Cortex of kidney (tissue), 1 donor: ENCODE measurements at places on chromosomes 12 and 14.

DNA sequence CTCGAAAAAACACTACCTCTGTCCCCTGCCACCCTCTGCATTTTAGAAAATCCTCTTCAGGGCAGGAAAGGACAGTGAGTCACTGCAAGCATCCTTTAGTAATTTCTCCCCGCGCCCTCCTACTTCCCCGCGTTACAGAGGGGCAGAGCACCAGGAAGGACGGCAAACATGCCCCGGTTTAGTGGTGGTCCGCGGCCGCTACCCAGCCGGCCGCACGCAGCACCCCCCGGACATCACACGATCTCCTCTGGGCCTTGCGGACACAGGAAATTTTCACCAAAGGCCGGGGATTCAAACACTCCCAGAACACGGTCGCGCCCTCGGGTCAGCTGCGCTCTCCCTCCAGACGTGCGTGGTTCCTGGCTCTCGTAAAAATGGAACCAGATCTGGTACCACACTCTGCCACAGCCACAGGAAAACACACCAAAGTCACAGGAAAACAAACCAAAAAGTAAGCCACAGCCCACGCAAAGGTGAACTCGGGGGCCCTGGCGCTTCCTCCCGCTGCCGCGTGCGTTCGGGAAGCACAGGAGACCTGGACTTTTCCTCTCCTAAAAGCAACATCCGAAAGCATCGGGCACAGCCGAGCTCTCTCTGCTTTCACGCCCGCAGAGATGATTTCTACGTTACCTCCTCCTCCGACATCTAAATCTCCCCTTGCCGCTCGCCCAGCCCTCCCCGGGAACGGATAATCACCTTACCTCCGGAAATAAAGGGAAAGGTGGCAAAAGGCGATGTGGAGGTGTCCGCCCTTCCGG lies 839 bp downstream of the SLC38A1 start:
- no peak for DNase-seq

DNA sequence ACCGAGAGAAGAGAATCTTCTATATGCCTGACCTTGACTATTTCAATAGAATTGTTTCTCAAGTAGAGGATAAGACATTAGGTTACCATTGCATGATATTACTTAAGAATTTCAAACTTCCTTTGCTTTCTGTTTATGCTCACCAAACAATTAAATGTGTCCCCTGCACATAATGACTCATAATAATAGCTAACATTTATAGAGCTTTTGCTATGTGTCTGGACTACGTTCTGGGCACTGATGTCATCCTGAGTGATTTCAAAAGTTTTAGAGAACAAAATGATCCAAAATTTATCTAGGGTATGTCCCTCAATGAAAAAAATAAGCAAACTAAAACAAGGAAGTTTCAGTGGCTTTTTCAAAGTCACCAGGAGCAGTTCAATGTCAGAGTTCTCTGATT lies 38.8 kb downstream of the SLC15A5 start:
- DNase-seq: no peak

DNA sequence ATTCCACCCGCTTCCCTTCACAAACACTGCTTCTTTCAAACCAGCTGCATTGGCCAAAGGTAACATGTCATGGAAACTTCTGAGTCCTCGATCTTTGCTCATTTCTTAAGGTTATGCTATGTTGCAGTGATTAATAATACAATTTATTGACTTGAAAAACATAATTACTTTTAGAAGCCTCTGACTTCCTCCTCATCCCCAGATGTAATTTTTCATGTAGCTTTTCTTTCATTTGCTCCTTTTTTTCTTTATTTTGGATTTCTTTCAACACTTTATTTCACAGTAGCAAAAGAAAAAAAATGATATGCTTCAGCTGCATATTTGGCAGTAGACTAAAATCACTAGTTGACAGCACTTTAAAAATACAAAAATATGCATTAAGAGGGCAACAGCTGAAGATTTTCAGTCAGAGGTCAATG lies 116.2 kb downstream of the LRRIQ1 start:
- no peak for DNase-seq

DNA sequence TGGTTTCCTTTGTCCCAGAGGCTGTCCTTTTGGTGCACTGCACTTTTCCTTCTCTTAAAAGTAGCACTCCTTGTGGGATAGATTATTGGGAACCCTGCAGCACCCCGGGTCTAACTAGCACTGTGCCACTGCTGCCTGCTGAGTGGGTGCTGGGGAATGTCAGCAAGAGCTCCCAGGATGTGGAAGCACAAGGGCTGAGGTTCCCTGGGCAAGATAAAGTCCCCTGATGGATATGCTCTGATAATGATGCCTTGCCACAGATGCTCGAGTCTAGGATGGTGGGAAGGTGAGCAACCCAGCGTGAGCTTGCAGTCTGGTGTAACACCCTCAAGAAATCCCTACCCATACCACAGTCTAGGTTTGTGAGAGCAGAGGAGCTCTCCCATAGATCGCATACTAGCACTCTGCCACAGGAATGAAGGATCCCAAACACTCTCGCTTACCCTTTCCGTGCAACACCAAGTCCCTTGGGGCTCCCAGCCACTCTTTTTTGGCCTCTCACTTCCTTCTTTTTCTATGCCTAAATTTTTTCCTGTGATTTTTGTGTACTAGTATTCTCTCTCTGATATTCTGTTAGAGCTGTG lies 32.6 kb downstream of the USP15 start:
- DNase-seq: no peak

- DNase-seq: no peak
Measured at GRCh38 chr14:61335671-61336275, 14.4 kb downstream of the PRKCH start.

GRCh38 chr14:105126981-105127329 lies 41.6 kb downstream of the JAG2 start:
- DNase-seq: no peak

- no peak for DNase-seq
Measured at GRCh38 chr14:85917716-85918115, 387.8 kb downstream of the FLRT2 start.

DNA sequence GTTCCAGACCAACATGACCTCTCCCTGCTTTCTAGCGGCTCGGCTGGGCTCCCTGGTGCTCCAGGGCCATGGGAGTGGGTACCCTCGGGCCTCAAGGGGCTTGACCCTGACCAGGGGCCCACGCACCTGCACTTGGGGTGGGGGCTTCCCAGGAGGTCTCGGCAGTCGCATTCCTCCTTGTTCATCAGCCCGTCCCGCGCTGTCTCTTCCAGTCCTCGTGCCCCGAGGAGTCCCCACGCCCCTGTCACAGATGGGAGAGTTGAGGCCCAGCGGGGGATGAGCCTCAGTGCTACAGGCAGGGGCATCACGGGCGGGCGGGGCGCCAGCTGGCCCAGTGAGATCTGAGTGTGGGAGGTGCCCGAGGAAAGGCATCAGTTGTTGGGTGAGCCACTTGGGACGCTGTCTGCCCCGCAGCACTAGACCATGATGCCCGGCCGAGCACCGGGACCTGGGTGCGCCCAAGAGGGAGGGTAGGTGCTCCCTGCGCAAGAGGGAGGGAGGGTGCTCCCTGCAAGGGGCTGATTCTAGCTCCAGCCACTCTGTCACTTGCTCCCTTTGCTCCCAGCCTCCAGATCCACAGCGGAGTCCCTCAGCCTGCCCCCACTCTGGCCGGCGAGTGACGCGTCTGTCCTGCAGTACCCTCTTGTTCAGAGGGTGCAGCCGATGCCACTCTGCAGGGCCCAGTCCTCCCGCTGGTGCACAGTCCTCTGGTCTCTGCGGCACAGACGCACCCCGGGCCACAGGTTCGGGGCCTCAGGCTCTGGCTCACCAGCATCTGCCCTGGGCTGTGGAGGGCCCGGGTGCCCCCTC lies 23.8 kb downstream of the MMP17 start:
- DNase-seq: no peak
